Spinal cord (tissue), 10 donors: ENCODE measurements at places on chromosomes 6 and 20. TPM values are rescaled to one million over a fixed set of nuclear protein-coding genes. Genes with fewer than 3 reads are reported as not detected.

DNA sequence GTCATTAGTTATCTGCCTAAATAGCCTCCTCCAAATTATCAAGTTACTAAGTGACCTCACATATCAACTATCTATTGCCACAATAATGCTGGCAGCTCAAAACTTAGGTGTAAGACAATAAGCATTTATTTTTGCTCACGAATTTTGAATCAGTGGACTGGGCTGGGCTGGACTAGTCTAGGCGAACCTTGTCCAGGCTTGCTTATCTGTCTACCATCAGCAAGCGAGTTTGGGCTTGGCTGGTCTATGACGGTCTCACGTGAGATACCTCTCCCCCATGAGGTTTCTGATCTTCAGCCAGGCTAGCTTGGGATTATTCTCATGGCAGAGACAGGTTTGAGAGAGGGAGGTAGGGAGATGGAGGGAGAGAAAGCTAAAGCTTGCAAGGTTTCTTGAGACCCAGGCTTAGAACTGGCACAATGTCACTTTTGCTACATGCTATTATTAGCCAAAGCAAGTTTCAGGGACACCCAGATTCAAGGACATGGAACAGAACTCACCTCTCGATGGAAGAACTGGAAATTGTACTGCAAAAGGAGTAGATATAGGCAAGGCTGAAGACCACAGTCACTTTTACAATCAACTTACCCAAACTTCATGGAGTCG is 80.9 kb downstream of the WASF1 start:
- no peak for DNase-seq
- no peak overlapping the region for H3K4me3 ChIP-seq
- H3K27ac ChIP-seq = no peak overlapping the region
- H3K27me3 ChIP-seq = no peaks in the 10 kb centered on the region
- no peaks in the 10 kb centered on the region for H3K4me1 ChIP-seq
- peaks cover 15% of the 10 kb centered on the region for H3K36me3 ChIP-seq

- no peaks in the 10 kb centered on the region for H3K27me3 ChIP-seq
- H3K4me1 ChIP-seq = peaks cover 9% of the 10 kb centered on the region
- no peaks in the 10 kb centered on the region for H3K36me3 ChIP-seq
- no peak overlapping the region for H3K4me3 ChIP-seq
- no peak for DNase-seq
These were observed 3.6 kb downstream of the MPC1 start for GRCh38 chr6:166379103-166379586.

DNA sequence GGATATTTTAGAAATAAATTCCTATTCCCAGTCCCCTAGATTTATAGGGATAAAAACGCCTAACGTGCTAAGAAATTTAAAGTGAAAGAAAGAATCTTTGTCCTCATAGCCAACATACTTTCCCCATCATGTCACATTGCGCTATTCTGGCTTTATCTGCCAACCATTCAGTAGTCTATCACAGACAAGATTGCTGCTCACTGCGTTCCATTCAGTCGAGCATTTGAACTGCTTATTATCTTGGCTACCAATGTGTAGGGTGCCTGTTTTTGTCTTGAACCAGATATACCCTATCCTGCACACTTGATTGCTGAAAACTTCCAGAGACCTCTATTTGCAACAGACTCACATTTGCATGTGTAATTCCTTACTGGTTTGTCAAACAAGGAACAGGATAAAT is 751.5 kb downstream of the EPHA7 start:
- no peak overlapping the region for H3K27ac ChIP-seq
- DNase-seq = no peak
- H3K4me1 ChIP-seq = no peaks in the 10 kb centered on the region
- H3K27me3 ChIP-seq = no peaks in the 10 kb centered on the region
- H3K36me3 ChIP-seq = no peaks in the 10 kb centered on the region

- H3K27ac ChIP-seq = no peak overlapping the region
- DNase-seq = no peak
- H3K36me3 ChIP-seq = no peaks in the 10 kb centered on the region
- no peak overlapping the region for H3K4me3 ChIP-seq
- H3K27me3 ChIP-seq = no peaks in the 10 kb centered on the region
These were observed 246.0 kb upstream of the FLRT3 start for GRCh38 chr20:14583413-14583812.

DNA sequence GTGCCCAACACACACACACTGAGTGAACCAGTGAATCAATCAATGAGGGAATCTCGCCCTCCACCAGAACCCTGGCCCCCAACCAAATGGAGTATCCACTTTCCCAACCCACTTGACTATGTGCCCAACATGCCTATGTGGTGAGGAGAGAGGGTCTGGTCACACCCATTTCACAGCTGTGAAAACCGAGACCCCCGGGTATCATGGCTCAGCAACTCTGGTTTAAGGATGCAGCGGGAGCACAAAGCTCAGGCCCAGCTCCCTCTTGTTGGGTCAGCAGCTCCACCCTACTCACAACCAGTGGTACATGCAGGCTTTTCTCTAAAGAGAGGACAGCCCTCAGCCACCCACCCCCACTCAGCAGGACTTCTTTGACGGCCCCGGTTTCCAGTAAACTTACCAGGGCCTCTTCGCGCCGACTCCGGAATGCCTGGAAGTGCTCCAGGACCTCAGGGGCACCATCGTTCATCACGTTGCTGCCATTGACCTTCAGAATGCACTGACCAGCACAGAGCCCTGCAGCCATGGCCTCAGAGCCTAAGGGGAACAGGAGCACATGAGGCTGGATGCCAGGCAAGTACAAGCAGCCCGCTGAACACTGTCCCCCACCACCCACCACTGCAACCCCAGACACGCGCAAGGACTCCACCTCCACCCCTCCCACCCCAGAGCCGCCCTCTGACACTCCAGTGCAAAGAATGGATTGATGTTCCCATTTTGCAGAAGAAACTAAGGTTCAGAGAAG is 174.7 kb downstream of the PREX1 start:
- H3K27me3 ChIP-seq = no peaks in the 10 kb centered on the region
- peaks cover 84% of the 10 kb centered on the region for H3K36me3 ChIP-seq
- no peak overlapping the region for H3K27ac ChIP-seq
- no peak overlapping the region for H3K4me3 ChIP-seq
- H3K4me1 ChIP-seq = peaks cover 24% of the 10 kb centered on the region

DNA sequence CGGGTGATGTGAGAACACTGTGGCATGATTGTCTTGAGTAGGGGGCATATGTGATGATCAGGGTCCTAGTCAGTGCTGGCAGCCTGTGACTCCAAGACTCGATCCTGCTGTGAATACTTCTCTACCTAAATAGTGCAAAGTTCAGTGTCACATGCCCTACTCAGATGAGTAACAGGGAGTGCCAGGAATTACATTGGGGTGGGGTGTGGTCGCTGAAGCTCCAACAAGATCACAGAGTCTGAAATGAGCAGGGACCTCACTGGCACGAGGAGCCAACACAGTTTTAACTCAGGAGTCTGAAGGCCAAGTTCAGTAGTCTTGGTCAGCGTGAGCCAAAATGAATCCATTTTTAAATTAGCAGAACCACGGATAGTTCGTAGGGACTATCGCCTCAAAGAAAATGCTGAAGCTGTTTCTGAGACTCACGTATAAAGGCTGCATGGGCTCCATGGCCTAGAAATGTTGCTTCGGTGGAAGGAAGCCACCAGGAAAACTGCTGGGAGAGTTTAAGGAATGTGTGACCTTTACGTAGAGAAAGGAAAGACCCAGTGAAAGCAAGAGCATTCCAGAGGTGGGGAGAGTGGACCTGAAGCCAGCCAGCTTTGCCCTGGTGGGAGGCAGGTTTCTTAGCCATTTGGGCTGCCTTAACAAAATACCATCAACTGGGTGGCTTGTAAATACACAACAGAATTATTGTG is 72.2 kb downstream of the RPP40 start:
- no peaks in the 10 kb centered on the region for H3K27me3 ChIP-seq
- no peak for DNase-seq
- peaks cover 13% of the 10 kb centered on the region for H3K4me1 ChIP-seq
- H3K27ac ChIP-seq = no peak overlapping the region
- no peak overlapping the region for H3K4me3 ChIP-seq

- H3K36me3 ChIP-seq = peaks cover 11% of the 10 kb centered on the region
- no peaks in the 10 kb centered on the region for H3K4me1 ChIP-seq
- H3K27me3 ChIP-seq = no peaks in the 10 kb centered on the region
- no peak for DNase-seq
- no peak overlapping the region for H3K27ac ChIP-seq
These were observed 80.5 kb downstream of the PRSS35 start for GRCh38 chr6:83592770-83593394.

- no peak overlapping the region for H3K27ac ChIP-seq
- H3K4me1 ChIP-seq = no peaks in the 10 kb centered on the region
- no peak for DNase-seq
- H3K27me3 ChIP-seq = no peaks in the 10 kb centered on the region
- H3K36me3 ChIP-seq = no peaks in the 10 kb centered on the region
These were observed 34.7 kb downstream of the KCNK17 start for GRCh38 chr6:39279539-39279938.

DNA sequence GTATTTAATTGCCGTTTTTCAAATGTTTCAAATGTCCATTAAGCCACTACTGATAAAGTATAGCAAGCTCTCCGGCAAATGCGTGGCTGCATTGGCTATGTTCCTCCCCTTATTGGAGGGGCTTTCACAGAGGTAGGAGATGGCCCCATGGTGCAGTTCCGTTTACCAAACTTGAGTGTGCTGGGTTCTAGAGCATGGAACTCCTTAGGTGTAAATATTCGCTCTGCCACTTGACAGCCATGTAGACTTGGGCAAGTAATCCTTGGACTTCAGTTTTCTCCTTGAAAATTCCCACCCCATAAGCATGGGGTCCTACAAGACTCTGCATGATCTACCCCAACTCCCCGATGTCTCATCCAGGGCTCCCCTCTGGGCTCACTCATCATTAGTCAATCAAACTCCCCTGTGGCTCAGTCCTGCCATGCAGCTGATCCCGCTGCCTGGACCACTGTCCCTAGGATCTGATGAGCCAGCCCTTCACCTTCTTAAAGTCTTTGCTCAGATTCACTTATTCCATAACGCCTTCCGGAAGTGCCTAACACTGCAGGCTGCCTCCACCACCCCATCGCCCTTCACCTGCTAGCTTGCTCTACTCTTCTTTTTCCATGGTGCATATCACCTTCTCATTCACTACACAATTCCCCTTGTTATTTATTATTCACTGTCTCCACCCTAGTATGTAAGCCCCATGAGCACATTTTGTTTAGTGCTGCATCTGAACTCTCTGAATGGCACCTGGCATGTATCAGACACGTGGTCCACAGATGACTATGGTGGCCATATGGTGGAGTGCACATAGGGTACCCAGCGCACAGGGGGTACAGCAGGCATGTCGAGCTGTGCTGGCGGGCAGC is 18.8 kb downstream of the PRR18 start:
- DNase-seq = no peak
- H3K27ac ChIP-seq = no peak overlapping the region
- no peak overlapping the region for H3K4me3 ChIP-seq
- H3K4me1 ChIP-seq = peaks cover 11% of the 10 kb centered on the region
- H3K27me3 ChIP-seq = no peaks in the 10 kb centered on the region
- H3K36me3 ChIP-seq = no peaks in the 10 kb centered on the region

DNA sequence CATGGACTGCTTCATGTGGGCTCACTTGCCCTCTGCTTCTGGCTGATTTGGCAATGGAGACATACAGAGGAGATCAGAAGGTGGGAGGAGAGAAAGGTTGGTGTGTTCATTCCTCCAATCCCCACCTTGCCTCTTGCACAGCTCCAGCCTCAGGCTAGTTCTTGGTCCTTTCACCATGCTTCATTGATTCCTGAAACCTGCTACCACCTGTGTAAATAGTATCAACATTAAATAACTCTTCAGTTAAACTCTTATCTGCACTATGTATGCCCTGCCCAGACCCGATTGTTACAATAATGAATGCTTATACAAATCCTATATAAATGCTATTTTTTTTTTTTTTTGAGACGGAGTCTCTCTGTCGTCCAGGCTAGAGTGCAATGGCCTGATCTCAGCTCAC is 174.5 kb downstream of the CD83 start:
- H3K27me3 ChIP-seq = no peaks in the 10 kb centered on the region
- H3K36me3 ChIP-seq = no peaks in the 10 kb centered on the region
- H3K4me3 ChIP-seq = no peak overlapping the region
- H3K4me1 ChIP-seq = no peaks in the 10 kb centered on the region
- no peak for DNase-seq
- no peak overlapping the region for H3K27ac ChIP-seq

DNA sequence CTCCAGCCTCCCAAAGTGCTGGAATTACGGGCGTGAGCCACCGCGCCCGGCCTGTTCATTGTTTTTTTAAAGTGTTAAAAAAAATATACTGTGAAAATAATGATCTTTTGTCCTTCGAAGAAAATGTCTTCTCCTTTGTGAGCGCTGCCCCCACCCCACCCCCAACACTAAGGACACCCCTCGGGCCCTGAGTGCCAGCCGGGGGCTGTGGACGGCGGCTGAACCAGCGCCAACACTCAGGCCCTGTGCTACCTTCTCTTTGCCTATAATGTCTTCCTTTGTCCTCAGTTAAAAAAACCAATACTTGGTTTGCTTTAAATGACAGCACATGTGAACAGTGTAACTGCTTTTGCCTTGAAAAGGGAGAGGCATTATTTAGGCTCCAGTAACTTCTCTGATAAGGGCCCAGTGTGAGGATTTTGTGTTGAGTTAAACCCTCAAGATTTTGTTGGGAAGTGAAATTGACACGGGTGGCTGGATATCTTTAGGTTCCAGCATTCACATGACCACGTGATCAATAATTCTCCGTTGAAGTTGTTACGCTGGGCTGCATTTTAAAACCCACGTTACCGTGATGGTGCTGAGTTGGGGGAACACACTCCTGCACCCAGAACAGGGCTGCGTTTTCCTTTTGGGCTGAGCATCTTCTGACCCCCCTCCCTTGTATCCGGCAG is 9.5 kb upstream of the ADRM1 start:
- no peak overlapping the region for H3K27ac ChIP-seq
- H3K4me3 ChIP-seq = no peak overlapping the region
- peaks cover 8% of the 10 kb centered on the region for H3K4me1 ChIP-seq
- H3K36me3 ChIP-seq = peaks cover 74% of the 10 kb centered on the region

BPI gene
- total RNA-seq = 11.5 TPM

RBM12 gene
- total RNA-seq = 73.9 TPM

NFATC2 gene
- total RNA-seq = 3.4 TPM

HLA-C gene
- 66.1 TPM for total RNA-seq

SIRPB2 gene
- 1.8 TPM for total RNA-seq

SERPINB1 gene
- 17.0 TPM for total RNA-seq

RAMACL gene
- total RNA-seq = 1.3 TPM

CRISP3 gene
- total RNA-seq = 0.22 TPM

CNR1 gene
- total RNA-seq = 70.8 TPM

WFDC10B gene
- not detected for total RNA-seq

KHDRBS2 gene
- 13.0 TPM for total RNA-seq
